ENCODE measurements at places on chromosomes 5 and 9.
A peak's percentile ranks its signal among the peaks of the same experiment; 100 is the strongest.

- no peak for DNase-seq
Observed at GRCh38 chr9:123656565-123656964, 273.4 kb downstream of the DENND1A start.

DNA sequence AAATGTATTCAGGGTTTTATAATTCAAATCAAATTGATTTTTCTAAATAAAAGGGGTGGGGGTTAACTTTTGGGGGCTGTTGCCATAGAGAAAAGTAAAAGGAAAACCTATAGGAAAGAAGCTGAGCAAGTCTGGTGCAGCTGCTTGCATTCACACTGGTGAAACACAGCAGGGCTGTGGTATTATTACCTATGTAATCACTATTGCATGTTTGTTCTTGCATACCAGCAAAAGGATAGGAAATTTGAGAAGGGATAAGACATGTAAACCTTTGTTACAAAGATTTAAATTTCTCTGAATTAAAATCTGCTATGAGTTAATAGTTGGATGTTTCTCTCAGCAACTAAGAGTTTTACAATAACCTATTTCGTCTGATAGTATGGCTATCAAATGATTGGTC, 346.7 kb downstream of the EFNA5 start:
- DNase-seq: no peak

GRCh38 chr5:56323505-56323904, 90.4 kb upstream of the ANKRD55 start:
- DNase-seq: no peak

DNA sequence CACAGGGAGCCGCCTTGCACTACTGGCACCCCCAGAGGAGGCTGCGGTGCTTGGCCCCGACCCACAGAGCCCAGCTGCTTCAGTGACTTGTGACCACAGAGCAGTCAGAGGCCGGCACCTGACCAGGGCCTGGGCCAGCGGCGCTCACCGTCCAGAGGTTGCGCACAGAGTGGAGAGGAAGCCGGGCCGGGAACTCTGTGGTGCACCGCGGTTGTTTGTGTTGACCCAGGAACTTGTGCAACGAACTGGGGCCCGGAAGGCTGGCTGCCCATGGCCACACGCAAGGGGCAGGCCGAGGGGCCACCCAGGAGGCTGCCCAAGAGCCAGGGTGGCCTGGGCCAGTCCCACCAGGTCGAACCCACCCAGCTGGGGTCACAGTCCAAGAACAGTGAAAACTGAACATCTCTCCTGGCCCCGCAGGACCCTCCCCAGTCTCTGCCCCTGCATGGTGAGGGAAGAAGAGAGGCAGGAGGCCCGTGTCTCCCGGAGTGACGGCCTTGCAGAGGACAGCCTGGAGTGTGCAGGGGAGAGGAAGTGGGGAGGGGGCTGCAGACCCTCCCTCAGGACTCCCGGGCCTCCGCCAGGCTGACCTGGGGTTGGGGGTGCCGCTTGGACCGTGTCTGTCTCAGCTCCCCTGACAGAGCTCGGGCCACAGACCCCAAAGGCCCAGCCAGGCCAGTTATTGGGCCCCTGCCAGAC, 42.8 kb upstream of the EGFL7 start:
- no peak for DNase-seq

DNA sequence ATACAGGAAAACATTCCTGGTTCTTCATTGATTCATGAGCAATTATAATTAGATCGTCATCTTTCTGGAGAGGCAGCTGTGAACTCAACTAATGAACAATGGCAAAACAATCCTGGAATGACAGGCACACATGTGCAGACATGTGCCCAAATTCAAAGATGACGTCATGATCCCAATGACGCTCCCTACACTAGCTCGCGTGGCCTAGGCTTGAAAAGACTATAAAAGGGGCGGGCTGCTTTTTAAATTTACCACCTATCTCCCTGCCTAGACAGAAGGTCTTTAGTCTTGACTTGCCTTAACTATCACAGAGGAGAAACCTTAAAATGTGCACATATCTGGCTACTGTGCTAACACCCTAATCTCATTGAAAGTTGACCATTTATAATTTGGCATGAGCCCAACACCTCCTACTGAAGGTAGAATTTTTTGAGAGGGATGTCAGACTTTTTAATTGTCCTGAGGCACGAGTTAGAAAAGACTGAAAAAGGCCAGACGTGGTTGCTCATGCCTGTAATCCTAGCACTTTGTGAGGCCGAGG, 88.2 kb downstream of the PRRT1B start:
- DNase-seq: no peak

DNA sequence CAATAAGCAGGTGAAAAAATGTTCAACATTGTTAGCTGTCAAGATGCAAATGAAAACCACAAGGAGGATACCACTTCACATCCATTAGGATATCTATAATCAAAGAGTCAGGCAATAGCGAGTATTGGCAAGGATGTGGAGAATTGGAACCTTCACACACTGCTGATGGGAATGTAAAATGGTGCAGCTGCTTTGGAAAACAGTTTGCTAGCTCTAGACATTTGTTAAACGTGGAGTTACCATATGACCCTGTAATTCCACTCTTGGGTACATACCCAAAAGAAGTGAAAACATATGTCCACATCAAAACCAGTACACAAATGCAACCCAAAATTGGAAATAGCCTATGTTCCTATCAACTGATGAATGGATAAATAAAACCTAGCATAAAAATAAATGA, 37.4 kb downstream of the SCAMP1 start:
- no peak for DNase-seq

DNA sequence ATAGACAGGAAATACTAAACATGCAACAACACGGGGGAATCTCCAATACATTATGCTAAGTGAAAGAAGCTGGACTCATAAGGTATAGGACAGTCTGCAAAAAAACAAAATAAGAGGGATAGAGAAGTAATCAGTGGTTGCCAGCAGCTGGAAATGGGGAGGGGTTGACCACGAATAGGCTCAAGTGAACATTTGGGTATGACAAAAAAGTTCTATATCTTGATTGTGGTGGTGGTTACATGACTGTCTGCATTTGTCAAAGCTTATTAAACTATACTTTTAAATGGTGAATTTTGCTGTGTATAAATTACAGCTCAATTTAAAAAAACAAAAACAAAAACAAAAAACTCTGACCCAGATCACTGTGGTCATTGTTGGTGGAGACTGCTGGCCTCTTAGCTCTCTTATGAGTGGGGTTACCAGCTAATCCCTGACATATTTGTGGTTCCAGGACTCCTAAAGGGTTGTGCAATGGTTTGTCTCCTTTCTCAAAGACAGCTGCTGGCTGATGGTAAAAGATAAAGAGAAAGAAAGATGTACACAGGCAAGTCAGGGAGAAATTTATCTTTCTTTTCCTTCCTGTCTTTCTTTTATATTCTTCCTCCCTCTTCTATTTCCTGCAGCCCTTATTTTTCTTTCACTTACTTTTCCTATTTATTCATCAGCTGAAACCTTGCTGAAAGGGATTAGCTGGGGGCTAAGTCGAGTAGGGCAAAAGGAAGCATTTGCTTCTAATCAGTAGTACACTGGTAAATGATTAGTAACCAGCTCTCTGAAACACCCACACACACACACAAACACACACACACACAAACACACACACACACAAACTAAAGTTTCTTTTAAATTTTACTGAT, 42.6 kb upstream of the APC start:
- no peak for DNase-seq

DNA sequence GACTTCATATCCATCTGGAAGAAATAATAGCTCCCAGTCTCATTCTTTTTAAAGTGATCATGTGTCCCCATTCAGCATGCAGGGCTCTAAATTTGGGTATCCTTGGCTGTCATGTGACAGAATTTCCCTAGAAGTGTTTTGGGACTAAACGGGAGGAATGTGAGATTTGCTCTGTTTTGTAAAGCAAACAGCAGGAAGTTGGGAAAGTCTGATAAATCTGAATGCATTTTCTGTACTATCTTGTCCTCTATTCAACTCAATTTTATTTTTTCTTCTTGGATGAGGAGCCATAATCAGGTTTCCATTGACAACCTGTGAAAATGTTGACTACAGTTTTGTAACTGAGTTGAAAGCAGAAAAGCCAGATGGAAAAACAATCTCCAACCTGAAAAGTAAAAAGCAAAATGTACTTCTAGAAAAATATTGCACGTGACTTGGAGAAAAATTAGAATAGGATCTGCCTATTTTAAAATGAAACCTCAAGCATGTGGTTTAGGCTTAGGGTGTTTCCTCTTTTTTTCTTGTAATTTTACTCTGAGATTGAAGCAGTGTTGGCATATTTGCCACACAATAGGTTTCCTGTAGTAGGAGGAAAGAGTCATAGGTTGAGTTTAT, 76.2 kb upstream of the IL6ST start:
- no peak for DNase-seq

GRCh38 chr5:15003511-15003920, 131.9 kb upstream of the ANKH start:
- DNase-seq: peak; percentile 60

DNA sequence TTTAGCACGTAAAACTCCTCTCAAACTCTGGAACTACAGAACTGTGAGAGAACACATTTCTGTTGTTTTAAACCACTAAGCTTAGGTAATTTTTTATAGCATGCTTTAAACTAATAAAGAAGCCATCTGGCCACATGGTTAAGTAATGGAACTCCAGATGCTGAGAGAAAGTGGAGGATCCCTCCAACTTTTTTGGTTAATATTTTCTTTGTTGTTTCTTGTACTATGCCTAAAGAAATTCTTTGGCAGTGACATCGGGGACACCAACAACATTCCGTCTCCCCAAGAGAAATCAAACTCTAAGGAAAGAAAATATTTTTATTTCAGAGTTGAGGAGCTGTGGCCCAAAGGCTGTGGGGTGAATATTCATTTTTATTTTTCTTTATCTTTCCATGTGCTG, 734.8 kb upstream of the CDH9 start:
- no peak for DNase-seq

- DNase-seq: no peak
Observed at GRCh38 chr5:119083679-119084078, 12.8 kb downstream of the DMXL1 start.

- DNase-seq: no peak
Observed at GRCh38 chr9:133080161-133080560, 18.4 kb downstream of the CEL start.

DNA sequence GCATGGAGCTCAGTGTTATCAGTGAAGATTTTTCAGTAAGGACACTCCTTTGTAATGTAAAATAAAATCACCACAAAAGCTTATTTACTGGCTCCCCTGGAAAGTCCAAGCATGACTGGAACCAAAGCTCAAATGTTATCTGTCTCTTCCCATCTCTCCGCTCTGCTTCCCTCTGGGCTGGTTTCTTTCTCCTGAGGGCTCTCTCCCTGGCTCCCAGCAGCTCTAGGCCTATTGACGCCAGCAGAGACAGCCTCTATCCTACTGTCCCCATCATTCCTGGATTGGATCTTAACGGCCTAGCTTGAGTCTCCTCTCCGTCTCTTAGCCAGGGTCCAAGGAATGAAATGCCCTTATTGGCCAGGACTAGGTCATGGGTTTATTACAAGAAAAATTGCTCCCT, 86.1 kb downstream of the TMEM167A start:
- no peak for DNase-seq

DNA sequence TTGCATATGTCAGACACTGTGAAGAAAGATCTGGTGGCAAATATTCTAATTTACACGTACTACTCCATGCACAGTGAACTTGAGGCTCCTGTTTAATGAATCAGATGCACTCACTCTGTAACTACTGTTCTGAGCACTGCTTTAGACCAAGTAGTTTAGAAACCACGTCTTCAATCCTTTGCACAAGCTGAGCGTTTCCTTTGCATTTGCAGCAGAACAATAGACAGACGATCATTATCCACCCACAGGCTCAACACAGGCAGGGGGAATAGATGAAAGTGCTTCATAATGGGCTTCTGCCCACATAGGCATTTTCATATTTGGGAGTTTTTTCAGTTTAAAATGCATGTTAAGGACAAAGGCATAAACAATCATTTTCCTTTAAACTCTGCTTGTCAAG, 423.3 kb upstream of the ADAMTS16 start:
- DNase-seq: no peak

DNA sequence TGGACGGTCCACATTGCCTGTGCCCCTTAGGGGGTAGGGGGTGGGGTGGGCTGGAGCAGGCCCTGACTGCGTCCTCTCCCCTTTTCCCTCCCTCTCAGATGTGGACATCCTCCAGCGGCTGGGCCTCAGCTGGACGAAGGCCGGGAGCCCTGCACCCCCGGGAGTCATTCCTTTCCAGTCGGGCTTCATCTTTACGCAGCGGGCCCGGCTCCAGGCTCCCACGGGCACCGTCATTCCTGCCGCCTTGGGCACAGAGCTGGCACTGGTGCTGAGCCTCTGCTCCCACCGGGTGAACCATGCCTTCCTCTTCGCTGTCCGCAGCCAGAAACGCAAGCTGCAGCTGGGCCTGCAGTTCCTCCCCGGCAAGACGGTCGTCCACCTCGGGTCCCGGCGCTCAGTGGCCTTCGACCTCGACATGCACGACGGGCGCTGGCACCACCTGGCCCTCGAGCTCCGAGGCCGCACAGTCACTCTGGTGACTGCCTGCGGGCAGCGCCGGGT, 12.3 kb downstream of the COL27A1 start:
- no peak for DNase-seq

DNA sequence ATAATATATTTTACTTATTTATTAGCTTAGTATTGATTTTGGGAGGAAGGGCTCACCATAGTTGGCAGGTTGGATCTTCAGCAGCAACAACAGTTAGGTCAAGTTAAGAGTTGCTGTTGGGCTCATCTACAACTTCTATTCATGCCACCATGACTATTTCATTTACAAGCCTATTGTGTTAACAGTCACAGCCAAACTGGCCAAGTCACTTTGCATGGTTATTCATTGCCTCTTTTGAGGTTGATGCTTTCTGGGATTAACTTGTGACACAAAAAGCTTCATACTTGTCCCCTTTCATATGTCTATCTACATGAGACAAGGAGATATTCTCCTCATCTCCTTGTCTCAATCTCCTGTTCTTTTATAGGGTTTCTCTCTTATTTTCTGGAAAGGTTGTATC, 98.3 kb downstream of the WDR70 start:
- no peak for DNase-seq

DNA sequence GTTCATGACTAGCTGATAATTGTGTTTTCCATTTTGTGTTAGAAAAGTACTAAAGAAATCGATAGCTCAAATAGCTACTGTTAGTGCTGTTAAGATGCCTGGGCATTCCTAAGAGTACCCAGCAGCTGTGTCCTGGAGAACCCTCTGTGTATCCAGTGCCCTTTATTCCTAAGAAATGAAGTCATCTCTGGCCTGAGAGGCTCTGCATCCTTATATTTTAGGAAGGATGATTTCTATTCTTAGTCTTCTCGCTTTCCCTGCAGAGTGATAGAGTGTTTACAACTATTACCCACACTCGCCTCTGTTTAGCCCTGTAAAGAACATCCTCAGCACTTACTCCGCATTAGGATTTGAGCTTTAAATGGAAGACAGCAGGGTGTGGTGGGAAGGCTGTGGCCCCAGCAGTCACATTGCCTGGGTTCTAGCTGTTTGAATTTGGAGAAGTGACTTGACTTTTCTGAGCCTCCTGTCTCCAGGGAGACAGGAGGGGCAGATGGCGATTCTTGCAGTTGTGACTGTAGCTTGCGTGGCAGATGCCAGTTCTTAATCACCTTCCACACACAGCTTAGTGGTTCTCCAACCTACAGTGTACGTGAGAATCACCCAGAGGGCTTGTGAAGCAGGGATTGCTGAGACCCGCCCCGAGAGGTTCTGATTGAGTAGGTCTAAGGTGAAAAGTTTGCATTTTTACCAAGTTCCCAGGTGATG, 177.2 kb upstream of the PITX1 start:
- no peak for DNase-seq

Data from NCI-H526 (cell line).